Stimulated activated CD8-positive, alpha-beta memory T cell treated with anti-CD3 and anti-CD28 coated beads, Interleukin-7, amount 100 ng/mL, for 24 hours (primary cell): ENCODE measurements at places on chromosomes 4 and X.

DNA sequence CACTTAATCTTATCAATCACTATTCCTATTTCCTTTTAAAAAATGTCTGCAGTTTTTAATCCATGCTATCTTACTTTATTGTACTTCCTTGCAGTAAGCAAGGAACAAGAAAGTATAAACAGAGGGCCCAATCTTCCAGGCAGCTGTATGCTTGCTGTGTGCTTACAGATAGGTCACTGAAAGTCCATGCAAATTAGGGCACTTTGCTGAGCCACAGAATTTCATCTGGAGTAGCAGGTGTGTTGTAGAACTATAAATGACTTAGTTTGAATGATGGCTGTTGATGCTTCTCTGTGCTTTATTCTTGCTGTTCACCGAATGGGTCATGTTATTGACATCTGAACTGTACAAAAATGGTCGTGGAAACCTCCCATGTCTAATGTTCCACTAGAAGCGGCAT is 154.6 kb downstream of the ATOH1 start:
- DNase-seq = no peak

DNA sequence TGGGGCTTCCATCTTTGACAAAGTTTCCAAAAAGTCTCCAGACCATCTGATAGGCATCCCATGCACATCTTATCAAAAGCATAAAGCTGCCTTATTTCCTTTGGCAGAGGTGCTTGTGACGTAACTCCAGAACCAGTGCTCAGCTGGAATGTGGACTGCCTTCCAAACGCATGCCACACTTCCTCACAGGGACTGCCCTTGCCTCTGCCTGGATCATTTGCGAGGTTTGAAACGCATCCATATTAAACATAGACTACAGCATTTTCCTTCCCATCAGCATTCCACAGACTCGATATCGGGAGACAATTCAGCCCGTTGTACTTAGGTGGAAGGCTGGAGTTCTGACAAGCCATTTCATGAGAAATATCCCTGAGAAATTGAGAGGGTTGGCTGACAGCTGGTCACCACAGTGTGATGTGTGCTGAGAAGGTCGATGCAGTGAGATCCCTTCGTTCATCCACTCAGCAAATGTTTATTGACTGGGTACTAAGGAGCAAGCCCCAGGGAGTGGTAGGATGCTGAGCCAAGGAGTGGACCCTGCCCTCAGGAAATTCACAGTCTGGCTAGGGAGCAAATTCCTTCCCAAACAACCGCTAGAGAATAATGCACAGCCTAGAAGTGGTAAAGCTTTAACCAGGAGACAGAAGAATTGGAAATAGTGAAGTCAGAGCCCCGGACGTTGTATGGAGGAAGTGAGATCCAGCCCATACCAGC is 376.0 kb downstream of the BCOR start:
- DNase-seq = no peak

DNA sequence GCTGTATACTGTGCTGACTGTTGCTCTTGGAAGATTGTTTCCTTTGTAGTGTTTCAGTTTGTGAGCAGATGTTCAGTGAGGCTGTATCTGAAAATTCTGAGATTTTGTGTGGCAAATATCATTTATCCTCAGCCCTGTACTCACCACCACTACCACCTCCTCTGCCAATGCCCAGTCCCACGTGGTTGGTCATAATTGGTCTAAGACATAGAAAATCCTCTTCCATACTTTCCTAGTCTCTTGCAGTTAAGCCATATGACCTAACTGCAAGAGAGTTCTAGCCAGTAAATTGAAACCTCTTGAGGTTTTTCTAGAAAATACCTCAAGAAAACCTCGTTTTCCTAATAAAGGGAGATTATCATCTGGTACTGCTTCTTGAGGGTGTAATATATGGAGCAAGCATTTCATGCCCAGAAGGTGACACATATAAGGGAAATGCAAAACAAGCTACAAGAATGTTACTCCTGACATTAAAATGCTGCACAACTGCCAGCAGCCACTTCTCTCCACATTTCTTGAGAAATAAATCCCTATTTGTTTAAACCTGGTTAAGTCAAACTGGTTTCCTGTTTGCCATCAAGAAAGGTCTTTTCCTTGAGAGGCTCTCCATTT is 32.8 kb downstream of the ABCE1 start:
- DNase-seq = no peak

GRCh38 chr4:115852767-115853091 is 739.3 kb upstream of the NDST4 start:
- no peak for DNase-seq

- DNase-seq = no peak
Measured at GRCh38 chr4:7983296-7983695, 43.6 kb upstream of the AFAP1 start.

DNA sequence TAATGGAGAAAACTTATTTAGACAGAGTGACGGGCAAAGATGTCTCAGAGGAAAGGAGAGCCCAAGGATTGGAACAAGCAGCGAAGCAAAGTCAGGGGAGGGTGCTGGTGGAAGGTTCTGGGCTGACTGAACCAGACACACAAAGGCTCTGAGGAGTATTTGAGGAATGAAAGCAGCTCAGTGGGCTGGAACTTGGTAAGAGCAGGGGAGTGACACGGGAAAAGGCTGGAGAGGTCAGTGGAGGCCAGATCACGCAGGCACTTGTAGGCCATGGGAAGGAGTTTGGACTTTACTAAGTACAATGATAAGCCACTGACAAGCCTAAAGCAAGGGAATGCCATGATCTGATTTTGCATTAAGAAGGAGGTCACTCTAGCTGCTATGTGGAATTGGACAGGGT is 71.4 kb downstream of the TSC22D3 start:
- DNase-seq = no peak

DNA sequence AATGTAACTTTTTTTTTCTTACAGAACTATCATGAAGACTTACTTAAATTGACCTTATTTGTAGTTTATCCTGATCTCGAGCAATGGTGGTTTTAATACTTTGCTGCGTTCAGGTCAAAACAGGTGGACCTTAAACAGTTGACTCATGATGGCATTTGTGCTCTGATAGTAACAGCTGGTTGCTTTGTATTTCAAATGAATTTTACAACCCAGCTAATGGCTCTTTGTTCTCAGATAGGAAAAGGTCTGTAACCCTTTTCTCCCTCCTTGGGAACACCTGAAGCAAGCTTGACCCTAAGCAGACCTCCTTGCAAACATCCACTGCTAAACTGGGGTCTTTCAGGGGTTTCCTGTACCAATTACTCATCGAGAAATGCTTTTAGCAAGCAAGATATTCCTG is 79.2 kb downstream of the F11 start:
- DNase-seq = no peak
